H7 (cell line): ENCODE measurements at places on chromosomes 12 and 14.

- no peak for DNase-seq
These were observed 5.2 kb downstream of the KCNJ8 start for GRCh38 chr12:21769307-21769706.

DNA sequence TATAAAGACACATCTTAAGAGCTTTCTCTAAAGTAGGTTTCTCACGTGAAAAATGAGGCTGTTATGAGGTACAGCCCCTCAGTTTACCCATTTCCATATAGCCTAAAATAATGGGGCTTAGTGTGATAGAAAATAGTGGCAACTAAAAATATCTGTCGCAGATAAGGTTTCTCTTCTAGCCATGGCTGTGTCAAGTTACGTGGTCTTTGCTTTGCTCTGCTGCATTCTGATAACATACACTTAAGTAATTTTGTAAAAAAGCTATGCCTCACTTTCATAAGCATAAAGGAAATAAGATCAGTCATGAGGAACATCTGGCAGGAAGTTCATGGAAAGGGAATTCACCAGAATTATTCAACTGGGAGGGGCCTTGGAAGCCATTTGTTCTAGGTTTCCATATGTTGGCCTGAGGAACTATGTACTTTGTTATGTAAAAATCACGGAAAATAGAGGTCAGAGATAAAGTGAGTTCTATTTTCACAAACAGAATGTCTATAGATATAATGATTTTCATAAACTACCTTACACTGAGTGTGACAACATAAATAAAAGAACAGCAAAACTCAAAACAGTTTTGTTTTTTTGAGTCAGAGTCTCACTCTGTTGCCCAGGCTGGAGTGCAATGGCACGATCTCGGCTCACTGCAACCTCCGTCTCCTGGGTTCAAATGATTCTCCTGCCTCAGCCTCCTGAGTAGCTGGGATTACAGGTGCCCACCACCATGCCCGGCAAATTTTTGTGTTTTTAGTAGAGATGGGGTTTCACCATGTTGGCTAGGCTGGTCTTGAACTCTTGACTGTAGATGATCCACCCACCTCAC lies 195.6 kb upstream of the KRR1 start:
- DNase-seq: no peak

DNA sequence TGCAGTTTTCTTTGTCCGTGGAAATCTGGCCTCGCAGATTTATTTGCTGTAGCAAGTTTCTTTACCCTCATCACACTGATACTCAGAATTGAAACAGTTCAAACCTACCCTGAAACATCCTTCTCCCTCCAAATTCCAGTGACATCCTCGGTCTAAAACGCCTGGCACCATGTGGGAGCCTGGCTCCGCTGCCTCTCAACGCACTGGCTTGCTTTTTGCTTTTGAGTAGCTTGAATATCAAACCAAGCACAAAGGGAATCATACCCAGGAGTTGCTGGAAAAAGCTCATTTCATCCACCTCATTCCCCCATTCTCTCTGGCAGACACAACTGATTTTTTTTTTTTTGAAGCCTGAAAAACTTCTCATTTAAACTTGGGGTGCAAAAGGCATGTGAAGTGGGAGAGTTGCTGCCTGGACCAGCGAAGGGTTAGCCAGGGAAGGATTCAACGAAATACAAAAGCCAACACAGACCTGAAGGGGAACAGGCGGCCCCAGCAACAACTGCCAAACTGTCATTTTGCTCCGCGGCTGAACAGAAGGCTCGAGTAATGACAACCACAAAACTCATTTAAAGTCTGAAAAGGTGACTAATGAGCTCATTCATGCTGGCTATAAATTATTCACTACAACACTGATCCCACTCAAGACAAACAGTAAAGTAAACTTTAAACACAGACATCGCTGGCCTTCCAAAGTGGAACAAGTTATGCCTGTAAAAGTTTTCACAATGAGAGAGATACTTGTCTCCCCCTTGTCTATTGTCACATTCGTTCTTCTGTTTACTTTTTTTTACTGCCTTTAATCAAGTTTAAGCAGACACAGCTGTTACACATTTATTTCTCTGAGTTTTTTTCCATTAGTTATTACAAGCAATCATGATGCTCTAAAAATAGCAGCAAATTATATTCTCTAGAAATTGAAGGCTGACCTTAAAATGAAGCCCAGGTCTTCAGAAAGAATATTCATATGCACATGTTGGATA lies 12.5 kb upstream of the FOXN3 start:
- DNase-seq: no peak

DNA sequence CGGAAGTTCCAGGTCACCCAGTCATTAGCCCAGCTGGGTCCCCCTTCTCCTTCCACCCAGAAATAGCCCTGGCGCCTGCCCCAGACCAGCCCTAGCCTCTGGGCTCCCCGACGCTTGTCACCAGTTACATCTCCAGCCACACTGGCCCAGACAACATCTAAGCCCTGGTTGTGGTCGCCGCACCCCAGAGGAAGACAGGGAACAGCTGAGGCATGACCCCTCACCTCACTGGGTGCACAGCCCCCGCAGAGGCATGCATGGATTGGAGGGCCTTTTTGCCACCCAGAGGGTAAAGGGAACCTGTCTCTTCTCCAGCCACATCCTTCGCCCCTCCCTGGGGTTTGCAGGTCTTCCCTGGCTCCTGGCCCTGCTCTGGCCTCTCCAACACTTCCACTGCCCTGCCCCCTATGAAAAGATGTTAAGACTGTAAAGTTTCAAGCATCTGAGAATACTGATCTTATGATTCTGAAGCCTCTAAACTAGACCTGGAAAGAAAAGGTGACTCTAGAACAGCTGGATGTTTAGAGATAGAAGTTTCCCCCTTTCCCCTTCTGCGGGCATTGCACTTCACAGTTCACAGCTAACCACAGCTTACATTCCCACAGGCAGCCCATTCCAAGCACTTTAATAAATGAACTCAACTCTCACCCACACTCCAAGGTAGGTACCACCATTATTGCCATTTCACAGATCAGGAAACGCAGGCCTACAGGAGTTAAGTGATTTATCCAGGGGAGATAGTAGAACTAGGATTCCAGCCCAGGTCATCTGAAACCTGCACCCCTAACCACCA lies 14.7 kb downstream of the TMEM119 start:
- DNase-seq: no peak

DNA sequence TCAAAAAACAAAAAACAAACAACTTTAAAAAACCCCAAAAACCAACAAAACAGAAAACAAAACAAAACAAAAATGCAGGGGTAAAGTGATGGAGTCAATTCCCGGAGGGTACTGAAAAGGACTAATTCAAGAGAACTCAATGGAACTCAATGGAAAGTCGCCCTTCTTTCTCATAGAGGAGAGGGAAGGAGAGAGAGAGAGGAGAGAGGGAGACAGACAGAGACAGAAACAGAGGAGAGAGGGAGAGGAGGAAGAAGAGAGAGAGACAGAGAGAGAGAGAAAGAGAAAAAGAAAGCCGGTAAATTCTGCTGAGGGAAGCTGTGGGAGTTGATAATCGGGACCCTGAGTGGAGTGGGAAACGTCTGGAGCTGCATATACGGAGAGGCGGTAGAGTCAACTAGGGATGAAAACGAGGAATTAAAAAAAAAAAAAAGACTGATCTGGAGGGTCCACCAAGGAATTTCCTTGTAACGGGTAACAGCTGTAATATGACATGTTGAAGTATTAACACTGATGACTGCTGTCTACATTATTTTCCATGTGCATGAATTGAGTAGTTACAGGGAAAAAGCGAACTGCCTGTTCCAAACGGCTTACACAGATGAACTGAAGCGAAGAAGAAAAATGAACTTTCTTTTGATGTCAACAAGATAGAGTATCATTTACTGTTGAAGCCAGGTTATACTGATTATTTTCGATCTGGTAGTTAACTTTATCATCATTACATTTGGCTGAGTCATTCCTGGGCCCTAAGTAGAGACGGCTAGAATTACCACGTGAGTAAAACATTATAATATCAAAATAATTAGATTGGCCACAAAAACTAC lies 934 bp upstream of the ZC2HC1C start:
- no peak for DNase-seq

DNA sequence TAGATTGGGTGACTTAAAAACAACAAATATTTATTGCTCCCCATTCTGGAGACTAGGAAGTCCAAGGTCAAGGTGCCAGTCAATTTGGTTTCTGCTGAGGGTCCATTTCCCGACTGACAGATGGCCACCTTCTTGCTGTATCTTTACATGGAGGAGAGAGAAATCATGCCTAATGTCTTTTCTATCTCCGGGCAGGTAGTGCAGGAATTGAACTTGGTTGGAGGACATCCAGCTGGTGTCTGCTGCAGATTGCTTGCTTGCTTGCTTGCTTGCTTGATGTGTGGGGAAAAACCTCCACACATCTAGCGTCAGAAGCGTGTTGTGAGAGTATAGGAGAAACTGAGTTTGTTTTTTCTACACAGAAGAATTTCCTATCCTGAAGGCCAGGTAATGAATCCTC lies 561.4 kb downstream of the DIO2 start:
- no peak for DNase-seq

DNA sequence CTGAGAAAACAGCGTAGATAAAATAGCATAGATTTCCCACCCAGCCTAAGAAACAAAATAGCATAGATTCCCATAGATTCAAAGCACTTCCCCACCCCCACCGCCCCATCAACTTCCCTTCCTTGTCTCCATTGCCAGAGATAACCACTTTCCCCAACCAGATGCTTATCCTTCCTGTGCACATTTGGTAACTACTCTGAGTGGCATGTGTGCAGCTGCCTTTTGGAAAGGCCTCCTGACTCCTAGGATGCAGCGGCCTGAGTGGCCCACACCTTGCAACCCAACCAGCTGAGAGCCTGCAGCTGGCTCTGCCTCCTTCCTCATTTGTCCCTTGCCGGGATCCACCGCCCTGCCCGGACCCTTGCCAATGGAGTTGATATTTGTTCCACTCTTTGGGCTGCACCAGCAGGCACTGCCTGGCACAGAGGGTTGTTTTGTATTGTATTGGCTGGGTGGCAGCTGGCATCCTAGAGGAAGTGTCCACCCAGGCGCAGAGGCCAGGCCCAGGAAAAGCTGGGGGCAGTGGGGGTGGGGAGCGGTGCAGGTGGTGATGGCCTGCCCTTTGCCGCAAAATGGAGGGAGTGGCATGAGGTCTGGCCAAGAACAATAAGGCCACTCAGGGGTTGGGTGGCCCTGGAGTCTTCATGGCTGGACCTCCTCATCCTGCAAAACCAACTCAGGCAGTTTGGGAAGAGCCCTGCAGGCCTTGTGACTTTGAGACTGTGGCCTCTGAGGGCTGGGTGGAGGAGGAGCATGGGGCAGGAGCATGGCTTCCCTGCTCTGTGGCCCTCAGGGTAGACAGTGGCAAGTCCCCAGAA lies 4.9 kb downstream of the SLC48A1 start:
- no peak for DNase-seq

- DNase-seq: no peak
These were observed 685.3 kb downstream of the TRHDE start for GRCh38 chr12:72957454-72957853.

DNA sequence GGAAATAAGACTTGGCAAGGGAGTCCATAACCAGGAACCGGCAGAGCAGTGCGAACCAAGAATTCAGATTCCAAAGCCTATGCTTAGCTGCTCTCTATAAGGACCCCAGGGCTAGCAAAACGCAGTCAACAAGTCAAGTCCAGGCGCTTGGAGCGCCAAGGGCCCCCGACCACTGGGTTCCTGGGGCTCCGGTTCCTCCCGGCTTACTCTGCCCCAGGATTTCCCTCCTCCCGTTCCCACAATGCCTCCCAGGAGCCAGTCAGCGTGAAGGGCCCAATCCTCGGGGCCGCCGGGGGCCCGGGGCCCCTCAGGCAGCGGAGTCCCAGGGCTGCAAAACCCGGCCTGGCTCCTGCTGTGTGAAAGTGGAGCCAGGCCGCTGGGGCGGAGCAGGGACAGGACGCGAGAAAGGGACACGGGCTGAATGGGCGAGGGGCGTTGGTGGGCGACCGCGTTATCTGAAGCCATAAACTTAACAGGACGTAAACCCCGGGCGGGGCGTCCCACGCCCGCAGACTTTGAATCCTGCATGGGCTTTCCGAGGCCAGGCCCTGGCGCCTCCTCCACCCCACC lies 1.5 kb downstream of the KRT8 start:
- peak; percentile 98 for DNase-seq

GRCh38 chr14:99534863-99535262 lies 53.7 kb downstream of the CCNK start:
- DNase-seq: no peak

GRCh38 chr14:97491697-97492096 lies 694.5 kb downstream of the VRK1 start:
- no peak for DNase-seq

- no peak for DNase-seq
These were observed 15.1 kb upstream of the TEX22 start for GRCh38 chr14:105383083-105383730.

DNA sequence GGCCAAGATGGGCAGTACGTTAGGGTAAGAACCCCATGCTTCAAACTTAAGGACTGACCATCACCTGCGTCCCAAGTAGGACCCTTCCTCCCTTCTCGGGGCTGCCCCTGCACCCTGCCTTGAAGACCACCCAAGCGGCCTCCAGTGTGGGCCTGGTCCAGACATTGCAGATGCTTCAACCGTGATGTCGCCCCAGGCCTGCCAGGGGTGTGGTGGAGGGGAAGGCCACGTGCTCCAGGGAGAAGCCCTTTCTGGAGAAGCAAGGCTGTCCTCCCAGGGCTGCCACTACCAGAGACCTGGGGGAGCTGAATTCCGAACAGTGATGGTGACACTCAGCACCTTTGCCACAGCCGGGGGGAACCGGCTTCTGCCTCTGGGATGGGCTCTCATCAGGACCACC lies 13.3 kb downstream of the NGB start:
- no peak for DNase-seq

- DNase-seq: no peak
These were observed 284.7 kb upstream of the PWP1 start for GRCh38 chr12:107400686-107401447.

DNA sequence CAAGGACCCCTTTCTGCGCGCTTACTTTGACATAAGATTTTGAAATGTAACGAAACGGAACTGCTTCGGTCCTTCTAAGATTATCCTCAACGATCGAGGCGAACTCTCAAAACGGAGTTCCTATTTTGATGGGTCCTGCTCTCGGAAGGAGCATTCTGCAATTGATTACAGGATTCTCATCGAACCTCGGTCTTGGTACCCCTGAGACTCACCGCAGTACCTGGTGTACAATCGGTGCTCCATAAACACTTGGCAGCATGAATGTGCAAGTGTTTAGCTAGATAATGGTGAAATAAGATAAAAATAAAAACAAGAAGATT lies 530 bp upstream of the NEMF start:
- no peak for DNase-seq

- no peak for DNase-seq
These were observed 3.7 kb downstream of the HOXC9 start for GRCh38 chr12:54003625-54004024.

- peak; percentile 74 for DNase-seq
These were observed 45.4 kb downstream of the KIF26A start for GRCh38 chr14:104183796-104184195.

DNA sequence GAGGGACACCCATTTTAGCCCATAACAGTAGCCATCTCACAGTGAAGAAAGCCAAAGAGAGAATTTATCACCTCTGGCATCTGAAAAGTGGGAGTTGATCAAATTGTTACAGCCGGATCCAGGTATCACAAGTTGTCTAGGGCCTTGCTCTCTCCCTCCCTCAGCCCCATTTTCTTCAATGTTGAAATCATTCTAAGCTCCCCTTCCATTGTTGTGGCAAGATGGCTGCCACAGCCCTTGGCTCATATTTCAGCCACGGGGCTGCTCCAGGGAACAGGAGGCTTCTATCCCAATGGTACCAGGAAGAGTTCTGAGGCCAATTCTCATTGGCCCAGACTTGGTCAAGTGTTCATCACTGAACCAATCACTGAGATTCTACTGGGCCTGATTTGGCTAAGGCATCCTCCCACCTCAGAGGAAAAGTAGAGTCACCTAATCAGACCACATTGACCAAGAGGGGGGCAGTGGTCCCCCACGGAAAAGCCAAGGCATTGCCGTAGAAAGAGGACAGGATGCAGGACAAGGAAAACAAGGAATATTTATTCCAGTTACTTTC lies 106.2 kb downstream of the GPATCH2L start:
- no peak for DNase-seq
